HT1080 (cell line): ENCODE measurements at places on chromosomes 11 and 22. TPM values are rescaled to one million over a fixed set of nuclear protein-coding genes. Genes with fewer than 3 reads are reported as not detected.

The RASL10A gene
- total RNA-seq, result 1.5 and 3.6 TPM in 2 replicates

The SCGB1A1 gene
- total RNA-seq, result not detected in 2 replicates

The OR52B2 gene
- not detected in 2 replicates for total RNA-seq

The PIK3IP1 gene
- 1.1 and 1.3 TPM in 2 replicates for total RNA-seq

The KRTAP5-7 gene
- not detected in 2 replicates for total RNA-seq

The VSIG10L2 gene
- not detected in 2 replicates for total RNA-seq

The SCUBE1 gene
- total RNA-seq, result 0.10 TPM in 1 of 2 replicates, not detected in the other

The APOA4 gene
- total RNA-seq, result not detected in 2 replicates

The ALG12 gene
- 21.7 and 23.1 TPM in 2 replicates for total RNA-seq

The SLC7A4 gene
- not detected in 2 replicates for total RNA-seq

The SHISA8 gene
- total RNA-seq, result 1.0 and 8.8 TPM in 2 replicates

The TENM4 gene
- total RNA-seq, result 27.1 and 33.5 TPM in 2 replicates

The FAM181B gene
- not detected in 2 replicates for total RNA-seq

The ZDHHC8 gene
- 15.4 and 29.0 TPM in 2 replicates for total RNA-seq

The DEPDC7 gene
- 1.6 and 2.6 TPM in 2 replicates for total RNA-seq

The RIN1 gene
- total RNA-seq, result 44.2 and 47.5 TPM in 2 replicates

The C11orf91 gene
- 0.11 and 1.2 TPM in 2 replicates for total RNA-seq

The SLC43A1 gene
- total RNA-seq, result 13.6 and 14.5 TPM in 2 replicates

The IL18 gene
- total RNA-seq, result 0.32 TPM in 1 of 2 replicates, not detected in the other

The SYT12 gene
- total RNA-seq, result 0.03 TPM in 1 of 2 replicates, not detected in the other

The TBX1 gene
- 0.14 and 0.17 TPM in 2 replicates for total RNA-seq

The TMEM191B gene
- total RNA-seq, result 0.10 and 0.51 TPM in 2 replicates

The JRKL gene
- 4.2 and 5.9 TPM in 2 replicates for total RNA-seq

The SLC6A5 gene
- not detected in 2 replicates for total RNA-seq

The ANKK1 gene
- not detected in 2 replicates for total RNA-seq

The OR2AG2 gene
- not detected in 2 replicates for total RNA-seq

The TUB gene
- total RNA-seq, result 4.4 and 4.7 TPM in 2 replicates

The TRIM5 gene
- 22.5 and 29.2 TPM in 2 replicates for total RNA-seq

The P2RX3 gene
- total RNA-seq, result not detected in 2 replicates

The CCDC81 gene
- total RNA-seq, result 0.19 TPM in 1 of 2 replicates, not detected in the other

The PLEKHB1 gene
- 0.13 and 0.80 TPM in 2 replicates for total RNA-seq

The GGTLC2 gene
- total RNA-seq, result not detected in 2 replicates
